ENCODE measurements at places on chromosomes 6 and 20.

DNA sequence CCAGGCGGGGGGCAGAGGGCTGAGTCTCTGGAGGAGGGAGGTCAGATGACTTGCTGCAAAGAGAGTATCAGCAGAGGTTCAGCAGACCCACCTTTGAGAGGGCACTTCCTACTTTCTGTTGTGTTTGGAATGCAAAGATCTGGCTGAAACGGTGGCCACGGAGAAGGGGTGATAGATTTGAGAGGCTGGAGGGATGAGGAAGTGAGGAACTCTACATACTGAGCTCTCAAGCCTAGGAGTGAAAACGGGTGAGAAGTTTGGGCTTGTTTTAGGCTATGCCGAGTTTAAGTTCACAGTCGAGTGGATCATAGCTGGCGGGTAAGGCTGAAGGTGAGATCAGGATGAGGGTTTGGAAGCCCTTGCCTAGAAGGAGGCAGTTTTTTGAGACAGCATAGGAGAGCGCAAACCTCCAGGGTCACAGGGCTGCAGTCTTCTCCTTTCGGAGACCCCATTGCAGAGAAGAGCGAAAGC lies 477 bp upstream of the ITPA start:
- DNase-seq, result no peak

DNA sequence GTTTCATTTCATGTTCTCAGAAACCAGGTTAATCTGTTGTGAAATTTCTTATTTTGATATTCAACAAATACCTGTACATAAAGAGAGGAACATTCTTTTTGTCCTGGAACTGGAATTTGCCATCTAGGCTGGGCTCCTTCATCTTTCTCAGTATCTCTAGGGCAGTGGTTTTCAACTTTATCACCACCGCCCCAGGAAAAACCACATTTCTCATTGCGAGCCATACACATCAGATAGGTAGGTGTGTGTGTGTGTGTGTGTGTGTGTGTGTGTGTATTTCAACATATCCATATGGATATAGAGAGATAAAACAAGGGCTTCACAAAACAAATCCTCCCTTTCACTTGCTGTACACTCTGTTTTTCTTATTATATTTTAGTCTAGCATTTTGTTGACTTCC lies 24.1 kb downstream of the BFSP1 start:
- no peak for DNase-seq

GRCh38 chr6:9984607-9985006 lies 430.3 kb downstream of the TFAP2A start:
- DNase-seq, result no peak

DNA sequence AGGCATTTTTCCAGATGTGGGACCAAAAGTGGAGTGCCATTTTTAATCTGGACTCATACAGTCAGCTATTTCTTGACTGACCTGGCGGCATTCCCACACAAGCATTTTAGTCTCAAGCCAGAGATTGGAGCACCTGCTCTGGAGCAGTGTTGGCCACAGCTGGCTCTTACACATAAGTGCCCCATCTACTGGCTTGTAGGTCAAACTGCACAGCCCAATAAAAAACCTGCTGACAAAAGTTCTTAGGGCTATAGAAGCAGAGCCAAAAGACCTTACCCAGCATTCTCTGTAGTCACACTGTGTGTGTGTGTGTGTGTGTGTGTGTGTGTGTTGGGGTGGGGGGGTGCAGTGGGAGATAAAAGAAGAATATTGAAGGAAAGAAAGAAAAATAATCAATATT lies 38.6 kb upstream of the SENP6 start:
- no peak for DNase-seq

GRCh38 chr6:157741948-157742556 lies 81.0 kb upstream of the SNX9 start:
- no peak for DNase-seq

DNA sequence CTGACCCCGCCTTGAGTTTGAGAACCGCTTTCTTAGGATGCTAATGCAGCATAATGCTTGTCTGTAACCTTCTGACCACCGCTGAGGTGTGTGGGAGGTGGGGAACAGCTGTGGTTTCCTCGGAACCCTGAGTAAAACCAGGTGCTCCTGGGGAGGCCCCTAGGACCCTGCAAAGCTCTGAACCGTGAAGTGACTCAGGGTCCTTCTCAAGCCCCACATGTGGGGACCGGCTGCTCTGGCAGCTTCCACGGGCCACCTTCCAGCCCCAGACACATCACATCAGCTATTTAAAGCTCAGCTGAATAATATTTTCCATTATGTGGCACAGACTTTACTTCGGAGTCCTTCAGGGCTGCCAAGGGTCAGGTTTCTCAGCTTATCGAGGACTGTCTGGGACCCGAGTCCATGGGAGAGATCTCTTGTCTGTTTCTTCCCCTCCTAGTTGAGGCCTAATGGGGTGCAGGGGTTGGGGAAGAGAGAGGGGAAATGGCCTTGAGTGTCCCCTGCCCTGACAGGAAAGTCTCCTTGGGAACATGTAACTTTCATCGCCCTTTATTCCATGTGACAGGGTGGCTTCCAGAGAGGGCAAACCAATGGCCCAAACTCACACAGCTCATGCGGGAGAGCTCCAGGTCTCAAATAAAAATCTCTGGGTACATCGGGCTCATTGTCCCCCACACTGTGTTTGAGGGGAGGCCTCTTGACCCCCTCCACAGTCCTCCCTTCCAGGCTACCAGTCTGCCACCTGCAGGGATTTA lies 186.1 kb upstream of the SLC24A3 start:
- no peak for DNase-seq

GRCh38 chr6:7786214-7786661 lies 60.3 kb downstream of the BMP6 start:
- no peak for DNase-seq

DNA sequence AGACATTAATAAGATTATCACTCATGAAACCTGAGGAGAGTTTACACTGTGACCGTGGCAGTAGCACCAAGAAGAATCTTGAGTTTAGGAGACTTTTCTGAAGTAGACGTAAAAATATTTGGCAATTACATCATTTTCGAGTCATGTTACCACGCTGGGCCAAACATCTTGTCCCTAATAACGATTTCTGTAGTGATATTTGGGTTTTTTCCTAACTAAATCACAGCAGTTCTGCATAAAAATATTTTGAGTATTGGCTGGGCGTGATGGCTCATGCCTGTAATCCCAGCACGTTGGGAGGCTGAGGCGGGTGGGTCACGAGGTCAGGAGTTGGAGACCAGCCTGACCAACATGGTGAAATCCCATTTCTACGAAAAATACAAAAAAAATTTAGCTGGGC lies 262.4 kb downstream of the PHF3 start:
- DNase-seq, result no peak
